EL (cell line): ENCODE measurements at places on chromosomes 11 and 22.

- DNase-seq = no peak
Measured at GRCh38 chr11:6850526-6850925, 5.0 kb downstream of the OR10A5 start.

DNA sequence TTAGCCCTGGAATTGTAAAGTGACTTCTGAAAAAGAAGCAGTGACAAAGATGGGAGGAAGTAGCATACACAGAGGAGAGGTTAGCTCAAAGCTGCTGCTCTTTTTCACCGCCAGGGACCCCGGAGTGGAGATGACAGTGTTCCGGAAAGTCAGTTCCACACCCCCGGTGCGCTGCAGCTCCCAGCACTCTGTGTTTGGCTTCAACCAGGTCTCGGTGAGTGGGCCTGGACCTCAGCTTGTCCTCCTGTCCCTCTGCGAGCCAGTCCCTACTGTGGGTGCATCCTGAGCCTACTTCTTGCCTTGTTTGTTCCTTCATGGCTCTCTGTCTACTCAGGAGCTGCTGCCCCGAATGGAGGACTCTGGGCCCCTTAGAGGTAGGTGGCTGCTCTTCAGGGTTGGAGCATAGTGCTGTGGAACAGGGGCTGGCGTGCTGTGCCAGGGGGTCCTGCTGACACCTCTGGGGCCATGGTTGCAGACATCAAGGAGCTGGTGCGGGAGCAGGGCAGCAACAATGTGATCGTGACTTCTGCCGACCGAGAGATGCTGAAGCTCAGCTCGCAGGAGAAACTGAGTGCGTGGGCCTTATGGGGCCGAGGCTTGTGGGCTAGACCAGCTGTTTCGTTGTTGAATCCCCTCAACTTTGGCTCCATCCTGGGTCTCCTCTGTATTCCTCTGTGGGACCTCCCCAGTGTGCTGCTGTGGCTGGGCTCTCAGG, 1.7 kb downstream of the PCNX3 start:
- DNase-seq = no peak

GRCh38 chr11:13405220-13405619, 57.8 kb downstream of the BTBD10 start:
- DNase-seq = no peak

DNA sequence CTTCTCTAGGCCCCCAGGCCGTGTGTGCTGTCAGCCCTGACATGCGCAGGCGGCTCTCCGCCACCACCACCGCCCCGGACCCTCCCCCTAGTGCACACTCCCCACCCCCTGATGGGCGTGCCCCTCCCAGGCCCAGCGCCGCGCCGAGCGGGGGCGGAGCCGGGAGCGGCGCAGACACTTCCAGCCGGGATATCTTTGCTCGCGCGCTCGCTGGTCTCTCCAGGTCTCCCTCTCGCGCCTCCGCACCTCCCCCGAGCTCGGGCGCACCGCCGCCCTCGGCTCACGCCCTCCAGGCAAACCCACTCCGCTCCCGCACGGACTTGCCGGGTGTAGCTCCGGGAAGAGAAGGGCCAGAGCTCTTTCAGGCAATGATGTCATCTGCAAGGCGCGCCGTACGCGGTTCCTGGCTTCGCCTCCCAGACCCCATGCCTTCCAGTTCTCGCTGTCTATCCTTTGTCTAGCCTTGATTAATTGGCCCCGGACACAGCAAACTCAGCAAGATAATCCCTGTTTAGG, at the start of gene SCN3B:
Gene SCN3B, minus strand, starts transcription at position 59 of the 516 bp plus-strand sequence. CDS start 823 bp downstream, outside the sequence.
- peak; percentile 71 for DNase-seq

DNA sequence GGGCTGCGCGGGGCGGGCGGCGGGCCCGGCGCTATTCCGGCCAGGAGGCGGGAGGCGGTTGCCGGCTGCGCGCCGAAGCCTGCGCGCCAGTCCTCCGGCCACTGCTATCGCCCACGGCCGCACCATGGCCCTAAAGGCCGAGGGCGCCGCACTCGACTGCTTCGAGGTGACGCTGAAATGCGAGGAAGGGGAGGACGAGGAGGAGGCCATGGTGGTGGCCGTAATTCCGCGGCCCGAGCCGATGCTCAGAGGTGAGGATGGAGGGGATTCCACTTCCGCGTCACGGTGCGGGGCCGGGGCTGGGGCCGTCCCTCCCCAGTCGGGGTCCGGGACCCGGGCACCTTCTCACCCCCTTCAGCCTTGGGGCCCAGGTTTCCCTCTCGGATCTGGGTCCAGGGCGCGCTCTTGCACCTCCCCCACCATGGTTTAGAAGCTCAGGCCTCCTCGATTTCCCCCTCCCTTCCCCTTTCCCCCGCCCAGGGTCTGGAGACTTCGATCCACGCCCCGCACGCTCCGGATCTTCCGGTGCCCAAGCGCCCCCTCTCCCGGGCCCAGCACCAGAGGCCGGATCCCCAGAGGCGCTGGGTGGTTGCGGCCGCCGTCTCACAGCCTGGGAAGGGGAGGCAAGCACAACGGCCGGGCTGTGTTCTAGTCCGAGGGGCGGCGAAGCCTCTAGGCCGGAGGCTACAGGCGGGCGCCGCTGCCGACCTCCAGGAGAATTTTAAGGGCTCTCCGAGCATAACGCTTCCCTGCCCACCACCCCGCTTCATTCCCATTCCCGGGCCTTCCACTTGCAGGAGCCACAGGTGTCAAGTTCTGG, 517 bp downstream of the SPINDOC start:
- peak; percentile 64 for DNase-seq

DNA sequence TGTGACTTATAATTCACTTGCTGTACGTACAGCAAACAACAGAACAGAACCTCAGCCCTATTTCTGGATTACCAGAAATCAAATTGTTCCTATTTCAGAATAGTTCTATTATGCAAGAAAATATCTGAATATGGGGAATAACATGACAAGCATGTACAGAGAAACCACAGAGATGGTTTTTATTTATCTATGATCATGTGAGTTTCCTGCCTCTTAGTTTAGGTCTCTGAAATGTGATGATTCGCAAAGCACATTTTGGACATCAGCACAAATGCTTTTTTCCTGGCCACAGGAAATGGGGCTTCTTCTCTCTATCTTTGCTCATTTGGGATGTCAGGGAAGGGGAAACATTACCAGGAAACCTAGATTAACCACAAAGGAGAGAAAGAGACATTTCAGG, 266.7 kb upstream of the CTSC start:
- DNase-seq = peak; percentile 44

- DNase-seq = no peak
Measured at GRCh38 chr11:2799881-2800654, 85.5 kb downstream of the CDKN1C start.

GRCh38 chr11:79049741-79050179, 391.1 kb downstream of the TENM4 start:
- DNase-seq = no peak

- no peak for DNase-seq
Measured at GRCh38 chr22:48717883-48718817, 1109.5 kb downstream of the BRD1 start.

DNA sequence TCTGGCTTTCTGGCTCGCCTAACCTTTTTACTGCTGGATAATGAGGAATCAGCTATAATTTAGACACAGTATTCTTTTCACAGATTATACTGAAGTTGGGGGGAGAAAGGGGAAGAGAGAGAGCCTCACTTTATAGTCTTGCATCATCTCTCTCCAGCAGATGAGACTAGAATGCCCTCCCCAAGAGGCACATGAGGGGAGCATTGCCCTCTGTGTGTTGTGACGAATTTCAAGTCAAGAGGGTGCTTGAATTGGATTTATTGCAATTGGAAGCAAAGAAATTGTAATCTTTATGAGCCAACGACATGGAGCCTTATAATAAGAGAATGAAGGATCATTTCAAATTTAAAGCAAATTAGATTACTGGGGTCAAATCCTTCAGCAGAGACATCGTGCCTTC, 17.6 kb upstream of the CADM1 start:
- DNase-seq = no peak

- DNase-seq = peak; percentile 70
Measured at GRCh38 chr22:40036591-40037225, 42.0 kb downstream of the FAM83F start.

- no peak for DNase-seq
Measured at GRCh38 chr11:76944225-76944624, 83.5 kb downstream of the ACER3 start.

GRCh38 chr11:106276859-106277436, 199.5 kb downstream of the AASDHPPT start:
- DNase-seq = peak; percentile 14

DNA sequence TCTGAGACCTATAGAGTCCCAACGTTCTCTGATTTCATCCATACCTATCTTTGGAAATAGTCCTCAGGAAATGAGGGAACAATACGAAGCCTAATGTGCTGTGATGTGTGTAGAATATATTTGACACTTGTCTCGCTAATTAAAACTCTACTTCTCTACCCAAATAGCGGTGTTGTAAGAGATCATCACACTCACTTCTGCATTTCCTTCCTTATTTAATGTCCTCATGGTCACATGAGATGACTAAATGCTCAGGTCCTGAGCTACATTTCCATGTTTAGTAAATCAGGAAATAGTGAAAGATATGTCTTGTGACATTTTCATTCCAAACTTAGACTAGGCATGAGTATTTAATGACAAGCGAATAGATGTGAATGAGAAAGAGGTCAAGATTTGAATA, 112.3 kb downstream of the MAML2 start:
- DNase-seq = no peak
